ENCODE measurements at places on chromosomes 4 and X. TPM values are rescaled to one million over a fixed set of nuclear protein-coding genes. Genes with fewer than 3 reads are reported as not detected.

Gene DKK2
- 0.07 TPM for total RNA-seq

DNA sequence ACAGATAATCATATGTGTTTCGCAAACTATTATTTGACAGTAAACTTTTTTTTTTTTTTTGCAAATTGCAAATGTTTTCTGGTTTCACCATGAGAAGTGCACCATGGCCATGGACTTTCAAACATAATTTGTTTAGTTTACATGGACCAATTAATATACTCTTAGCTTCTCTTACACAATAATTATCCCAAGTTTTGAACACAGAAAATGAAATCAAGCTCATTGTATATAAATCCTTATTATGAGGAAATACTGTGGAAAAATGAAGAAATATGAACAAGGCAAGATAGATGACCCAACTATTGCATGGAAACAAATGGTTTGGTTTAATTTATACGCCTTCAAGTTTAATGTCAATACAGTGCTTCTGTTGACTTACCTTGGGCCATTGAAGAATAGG, 3.9 kb downstream of the FGF5 start:
- H3K27me3 ChIP-seq: peaks cover 23% of the 10 kb centered on the region
- no peaks in the 10 kb centered on the region for H3K4me1 ChIP-seq
- no peaks in the 10 kb centered on the region for H3K36me3 ChIP-seq
- DNase-seq: no peak

DNA sequence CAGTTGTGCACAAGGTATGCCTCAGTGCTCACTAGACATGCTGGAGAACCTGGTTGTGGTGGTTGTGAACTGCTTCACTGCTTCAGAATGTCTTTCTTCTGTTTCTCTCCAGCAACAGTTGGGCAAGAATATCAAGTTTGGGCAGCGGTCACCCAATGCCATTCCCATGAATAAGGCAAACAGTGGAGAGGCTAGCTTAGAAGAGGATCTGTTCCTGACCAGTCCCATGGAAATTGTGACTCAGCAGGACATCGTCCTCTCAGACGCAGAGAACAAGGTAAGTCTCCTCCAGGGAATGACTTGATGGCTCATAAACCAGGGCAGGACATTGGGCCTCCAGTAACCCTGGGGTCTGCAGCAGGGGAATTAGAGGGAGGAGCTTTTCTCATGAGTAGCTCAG, 79.9 kb downstream of the AASDH start:
- no peak overlapping the region for H3K27ac ChIP-seq
- no peaks in the 10 kb centered on the region for H3K27me3 ChIP-seq
- no peak overlapping the region for H3K4me3 ChIP-seq
- H3K4me1 ChIP-seq: no peaks in the 10 kb centered on the region

DNA sequence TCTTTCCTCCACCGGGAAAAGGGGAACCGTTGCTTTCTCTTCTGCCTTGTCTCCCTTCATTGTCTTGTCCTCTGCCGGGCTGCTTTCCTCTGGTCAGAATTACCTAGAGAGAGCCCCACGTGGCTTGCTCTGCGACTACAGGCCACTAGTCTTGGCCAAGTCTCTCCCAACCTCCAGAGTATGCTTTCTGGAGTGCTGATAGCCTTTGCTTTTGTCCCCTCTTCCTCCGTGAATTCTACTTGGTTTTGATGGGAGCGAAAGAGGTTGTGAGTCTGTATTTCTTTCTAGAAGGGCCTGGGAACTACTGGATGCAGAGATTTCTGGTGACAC, 5.3 kb upstream of the POU4F2 start:
- H3K27ac ChIP-seq: no peak overlapping the region
- no peak overlapping the region for H3K4me3 ChIP-seq
- no peaks in the 10 kb centered on the region for H3K27me3 ChIP-seq
- no peak for DNase-seq

Gene MAGEA4
- not detected for total RNA-seq

Gene H2BW2
- not detected for total RNA-seq

DNA sequence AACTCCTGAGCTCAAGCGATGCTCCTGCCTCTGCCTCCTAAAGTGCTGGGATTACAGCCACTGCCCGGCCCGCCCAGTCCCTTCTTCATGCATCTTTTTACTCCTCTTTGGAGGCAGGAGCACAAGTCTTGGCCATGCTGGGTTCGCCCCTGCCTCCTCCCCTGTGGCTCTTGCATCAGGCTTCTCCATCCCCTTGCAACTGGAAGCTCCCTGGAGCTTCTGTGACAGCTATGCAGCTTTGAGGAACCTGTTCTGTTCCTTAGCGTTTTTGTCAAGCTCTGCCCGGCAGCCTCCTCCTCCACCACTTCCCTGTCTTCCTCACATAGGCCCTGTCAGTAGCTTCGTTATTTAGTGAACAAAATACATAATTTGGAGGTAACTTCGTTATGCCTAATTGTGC, 73.9 kb downstream of the PSAPL1 start:
- H3K4me1 ChIP-seq: no peaks in the 10 kb centered on the region
- no peak overlapping the region for H3K27ac ChIP-seq
- H3K36me3 ChIP-seq: no peaks in the 10 kb centered on the region
